Right hindlimb (tissue), 1 donor: ENCODE measurements at places on chromosomes 3 and 15.

GRCh38 chr3:131501949-131502348 is 822 bp downstream of the MRPL3 start:
- DNase-seq, result no peak

- no peak for DNase-seq
These were observed 48.0 kb downstream of the TYRO3 start for GRCh38 chr15:41606997-41607396.

GRCh38 chr3:72336821-72337479 is 511.3 kb downstream of the SHQ1 start:
- peak; percentile 94 for DNase-seq

- no peak for DNase-seq
These were observed 217.5 kb downstream of the ALCAM start for GRCh38 chr3:105584003-105584790.

GRCh38 chr3:193828477-193828876 is 235.5 kb downstream of the OPA1 start:
- DNase-seq, result peak; percentile 2

- peak; percentile 64 for DNase-seq
These were observed 315.1 kb downstream of the ZNF385D start for GRCh38 chr3:21435871-21436270.

DNA sequence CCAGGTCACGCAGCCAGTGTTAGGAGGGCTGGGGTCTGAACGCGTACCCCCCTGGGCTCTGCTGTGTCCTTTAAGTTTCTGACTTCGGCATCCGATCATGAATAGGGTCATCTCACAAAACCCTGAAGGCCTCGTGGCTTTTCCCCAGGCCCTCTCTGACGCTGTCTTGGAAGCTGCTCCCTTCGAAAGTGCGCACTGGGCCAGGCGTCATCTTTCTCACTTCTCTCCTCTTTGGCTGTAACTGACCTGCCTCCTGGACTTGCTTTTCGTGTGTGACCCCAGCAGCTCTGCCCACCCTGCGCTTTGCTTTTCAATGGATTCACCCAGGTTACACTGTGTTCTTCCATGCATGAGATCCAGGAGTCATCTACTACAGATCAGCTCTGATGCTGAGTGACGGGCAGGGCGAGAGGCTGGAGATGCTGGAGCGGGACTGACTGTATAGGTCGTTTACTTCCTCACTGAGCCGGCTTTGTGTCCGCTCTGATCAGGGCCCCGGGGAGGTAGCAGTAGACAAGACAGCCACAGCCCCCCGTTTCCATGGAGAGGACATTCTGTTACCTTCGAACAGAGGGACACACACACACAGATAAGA is 45.0 kb upstream of the PCSK6 start:
- no peak for DNase-seq

DNA sequence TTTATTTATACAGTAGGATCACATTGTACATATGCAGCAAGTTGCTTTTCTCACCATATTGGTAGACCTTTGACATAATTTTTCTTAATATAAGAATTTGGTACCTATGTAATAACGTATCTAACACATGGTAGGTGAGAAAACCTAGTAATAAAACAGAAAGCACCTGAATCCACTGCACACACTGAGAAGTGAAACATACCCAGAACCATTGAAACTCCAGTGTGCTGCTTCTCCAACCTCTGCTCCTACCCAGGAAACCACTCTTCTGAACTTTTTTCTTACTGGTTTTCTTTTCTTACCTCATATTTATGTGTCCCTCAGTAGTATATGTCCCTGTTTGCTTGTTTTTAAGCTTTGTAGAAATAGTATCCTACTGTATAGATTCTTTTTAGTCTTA is 293.0 kb downstream of the UBE2E2 start:
- DNase-seq, result no peak

DNA sequence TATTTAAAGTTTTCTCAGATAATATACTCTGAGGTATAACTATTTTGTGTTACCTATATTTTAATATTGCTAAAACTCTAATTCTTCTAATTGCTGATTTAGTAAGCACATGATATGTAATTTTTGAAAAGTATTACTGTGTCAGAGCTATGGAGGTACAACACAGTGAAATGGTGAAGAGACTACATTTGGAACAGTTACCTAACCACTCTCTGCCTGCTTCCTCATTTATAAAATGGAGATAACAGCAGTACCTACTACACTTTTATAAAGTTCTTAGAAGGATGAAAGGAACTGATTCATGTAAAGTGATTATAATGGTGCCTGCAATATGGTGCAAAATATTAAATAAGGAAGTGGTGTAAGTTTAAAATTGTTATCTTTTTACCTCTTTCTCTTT is 16.3 kb upstream of the NEK10 start:
- DNase-seq, result no peak

DNA sequence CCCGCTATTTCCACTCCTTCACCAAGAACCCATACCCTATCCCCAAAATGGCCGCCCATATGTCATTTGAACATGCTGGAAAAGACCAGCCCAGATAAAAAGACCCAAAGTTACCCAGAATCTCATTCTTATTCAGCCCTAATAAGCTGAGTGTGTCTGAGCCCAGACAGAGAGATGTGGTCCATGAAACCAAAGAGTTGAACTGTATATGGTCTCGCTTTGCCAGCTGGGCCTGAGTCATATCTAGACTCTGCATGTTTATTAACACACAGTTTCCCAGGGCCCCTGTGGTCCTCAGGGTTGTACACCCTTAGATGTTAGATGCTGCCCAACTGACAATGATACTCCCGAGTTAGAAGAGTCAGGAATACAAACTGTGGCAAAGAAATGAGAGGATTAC is 201.9 kb upstream of the STRIT1 start:
- no peak for DNase-seq

- no peak for DNase-seq
These were observed 17.1 kb downstream of the RBP1 start for GRCh38 chr3:139522421-139522820.

GRCh38 chr3:18351823-18352744 is 73.1 kb downstream of the SATB1 start:
- DNase-seq, result peak; percentile 21

DNA sequence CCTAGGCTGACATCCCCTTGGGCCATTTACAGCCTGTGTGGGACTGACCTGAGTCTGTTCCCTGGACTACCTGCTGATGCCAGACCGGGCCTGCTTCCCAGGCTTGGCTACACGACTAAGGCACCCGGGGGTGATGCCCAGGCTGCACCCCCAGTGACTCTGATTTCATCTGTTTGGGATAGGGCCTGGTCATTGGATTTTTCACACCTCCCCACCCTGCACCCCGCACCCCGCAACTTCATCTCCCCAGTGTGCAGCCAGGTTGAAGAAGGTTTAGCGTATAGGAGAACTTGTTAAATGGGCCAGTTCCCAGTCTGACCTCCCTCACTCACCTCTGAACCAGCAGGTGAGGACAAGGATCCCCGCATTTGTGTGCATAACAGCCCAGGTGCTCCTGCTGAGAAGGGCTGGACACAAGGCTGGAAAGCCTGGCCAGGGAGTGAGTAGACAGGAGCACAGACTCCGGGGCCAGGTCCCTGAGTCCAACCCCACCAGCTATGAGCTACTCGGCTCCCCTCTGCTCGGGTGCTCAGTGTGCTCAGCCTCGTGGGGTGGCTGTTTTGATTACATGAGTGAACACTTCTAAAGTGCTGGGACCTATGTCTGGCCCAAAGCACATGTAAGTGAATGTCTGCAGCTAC is 18.5 kb downstream of the SLC6A20 start:
- no peak for DNase-seq

GRCh38 chr3:23879485-23879884 is 37.3 kb downstream of the NKIRAS1 start:
- DNase-seq, result no peak

DNA sequence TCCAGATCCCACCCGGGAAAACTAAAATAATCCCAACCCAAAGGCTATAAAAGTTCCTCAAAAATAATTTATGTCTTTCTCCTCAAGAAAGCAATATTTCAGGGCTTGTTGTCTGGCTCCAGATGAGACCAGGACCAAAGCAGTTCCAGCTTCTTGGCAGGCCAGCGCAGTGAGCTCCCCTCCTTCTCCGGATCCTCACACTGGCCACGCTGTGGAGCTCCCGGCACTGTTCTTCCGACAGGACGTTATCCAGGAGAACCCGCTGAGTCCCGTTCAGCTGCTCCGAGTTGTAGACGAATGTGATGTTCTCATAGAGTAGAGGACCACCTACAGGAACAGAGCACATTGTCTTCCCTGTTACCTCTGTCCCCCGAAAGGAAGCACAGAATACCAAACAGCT is 146.3 kb downstream of the P3H2 start:
- no peak for DNase-seq

- no peak for DNase-seq
These were observed 21.8 kb upstream of the ATP13A5 start for GRCh38 chr3:193400304-193400703.

DNA sequence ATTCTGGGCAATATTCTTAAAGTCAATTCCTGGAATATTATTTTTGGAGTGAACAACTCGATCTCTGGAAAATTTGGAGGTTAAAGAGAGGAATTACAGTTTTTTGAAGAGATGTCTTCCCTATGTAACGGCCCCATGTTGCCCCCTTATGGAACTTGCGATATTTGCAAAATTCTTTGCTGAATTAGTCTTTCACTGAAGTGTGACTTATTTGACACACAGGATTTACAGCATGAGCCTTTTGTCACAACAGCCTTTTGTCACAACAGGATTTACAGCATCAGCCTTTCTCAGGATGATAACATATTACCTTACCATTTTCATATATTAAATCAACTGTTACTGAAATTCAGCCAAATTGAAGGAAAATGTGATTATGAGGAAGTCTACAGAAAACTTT is 37.8 kb upstream of the SPTSSB start:
- peak; percentile 47 for DNase-seq

- no peak for DNase-seq
These were observed 24.1 kb downstream of the SHC4 start for GRCh38 chr15:48939648-48940047.

DNA sequence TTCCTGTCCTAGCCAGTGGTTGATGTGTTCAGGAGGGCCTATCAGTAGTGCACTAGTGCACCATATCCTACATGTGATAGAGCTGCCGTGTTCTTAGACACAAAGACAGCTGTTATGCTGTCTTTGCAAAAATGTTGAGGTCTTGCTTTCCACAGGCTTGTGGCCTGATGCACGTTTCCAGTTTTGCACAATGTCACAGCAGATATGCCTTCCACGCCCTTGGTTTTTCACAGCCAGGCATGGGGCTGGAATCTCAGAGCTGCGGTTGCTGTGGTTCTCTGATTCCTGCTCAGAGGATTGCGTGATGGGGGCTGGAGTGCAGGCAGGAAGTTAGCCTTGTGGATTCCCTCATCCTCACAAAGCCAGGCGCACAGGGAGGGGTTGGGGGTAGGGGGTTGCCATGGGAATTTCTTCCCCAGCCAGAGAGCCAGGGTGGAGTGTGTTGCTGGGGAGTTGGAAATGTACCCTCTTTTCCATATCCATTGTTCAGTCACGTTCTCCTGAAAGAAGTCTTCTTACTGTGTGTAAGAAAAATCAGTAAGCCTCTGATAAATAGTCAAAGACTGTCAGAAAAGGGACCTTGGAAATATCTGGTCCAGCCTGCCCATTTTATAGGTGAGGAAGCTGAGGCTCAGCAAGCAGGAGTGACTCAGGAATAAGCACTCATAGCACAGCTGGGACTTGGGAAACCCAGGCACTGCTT is 79.4 kb downstream of the SMAD3 start:
- DNase-seq, result no peak

DNA sequence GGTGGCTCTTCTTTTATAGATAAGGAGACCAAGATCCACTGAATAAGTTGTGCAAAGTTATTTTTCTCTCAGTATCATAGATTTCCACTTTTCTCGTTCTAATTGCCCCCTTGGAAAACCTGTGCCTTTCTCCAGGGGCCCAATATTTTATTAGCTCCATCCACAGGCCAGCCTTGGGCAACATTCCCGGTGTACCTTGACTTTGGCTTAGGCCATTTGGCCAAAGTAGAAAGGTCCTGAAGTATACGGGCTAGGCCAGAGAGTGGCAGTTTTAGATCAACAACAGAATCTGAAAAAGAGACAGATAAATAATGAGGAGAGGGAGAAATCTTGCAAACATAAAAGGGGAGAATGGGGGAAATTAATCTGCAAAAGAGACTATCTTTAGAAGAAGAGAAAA is 91.7 kb upstream of the CHMP2B start:
- no peak for DNase-seq

- no peak for DNase-seq
These were observed 31.2 kb downstream of the TGM4 start for GRCh38 chr3:44905446-44906157.

- DNase-seq, result no peak
These were observed 66.8 kb downstream of the GREM1 start for GRCh38 chr15:32784581-32784980.

- DNase-seq, result no peak
These were observed 191.6 kb upstream of the TOPAZ1 start for GRCh38 chr3:44050101-44050500.

DNA sequence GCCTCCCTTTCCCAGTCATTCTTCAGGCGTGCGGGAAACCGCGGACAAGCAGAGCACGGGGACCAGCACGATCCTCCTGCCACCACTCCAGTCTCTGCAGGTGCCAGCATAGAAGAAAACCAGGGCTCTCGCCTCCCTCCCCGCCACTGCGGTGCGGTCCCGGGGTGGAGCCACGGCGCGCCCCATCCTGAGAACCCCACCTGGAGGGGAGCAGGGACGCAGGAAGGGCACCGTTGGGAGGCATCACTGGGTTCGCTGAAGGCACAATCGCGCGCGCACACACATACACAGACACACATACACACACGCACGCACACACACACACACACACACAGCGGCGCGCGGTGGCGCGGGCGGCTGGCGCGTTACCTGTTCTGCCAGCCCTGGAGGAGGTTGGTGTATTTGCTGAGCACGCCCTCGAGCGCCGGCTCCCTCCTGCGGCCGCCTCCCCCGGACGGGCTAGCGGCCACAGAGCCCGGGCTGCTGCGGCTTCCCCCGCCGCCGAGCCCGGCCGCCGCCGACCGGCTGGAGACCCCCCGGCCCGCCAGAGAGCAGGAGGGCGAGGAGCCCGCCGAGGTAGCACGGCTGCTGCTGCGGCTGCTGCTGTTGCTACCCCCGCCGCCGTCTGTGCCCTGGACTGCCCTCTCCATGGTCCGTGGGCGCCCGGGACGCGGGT is 394 bp downstream of the OSBPL10 start:
- DNase-seq, result peak; percentile 77

DNA sequence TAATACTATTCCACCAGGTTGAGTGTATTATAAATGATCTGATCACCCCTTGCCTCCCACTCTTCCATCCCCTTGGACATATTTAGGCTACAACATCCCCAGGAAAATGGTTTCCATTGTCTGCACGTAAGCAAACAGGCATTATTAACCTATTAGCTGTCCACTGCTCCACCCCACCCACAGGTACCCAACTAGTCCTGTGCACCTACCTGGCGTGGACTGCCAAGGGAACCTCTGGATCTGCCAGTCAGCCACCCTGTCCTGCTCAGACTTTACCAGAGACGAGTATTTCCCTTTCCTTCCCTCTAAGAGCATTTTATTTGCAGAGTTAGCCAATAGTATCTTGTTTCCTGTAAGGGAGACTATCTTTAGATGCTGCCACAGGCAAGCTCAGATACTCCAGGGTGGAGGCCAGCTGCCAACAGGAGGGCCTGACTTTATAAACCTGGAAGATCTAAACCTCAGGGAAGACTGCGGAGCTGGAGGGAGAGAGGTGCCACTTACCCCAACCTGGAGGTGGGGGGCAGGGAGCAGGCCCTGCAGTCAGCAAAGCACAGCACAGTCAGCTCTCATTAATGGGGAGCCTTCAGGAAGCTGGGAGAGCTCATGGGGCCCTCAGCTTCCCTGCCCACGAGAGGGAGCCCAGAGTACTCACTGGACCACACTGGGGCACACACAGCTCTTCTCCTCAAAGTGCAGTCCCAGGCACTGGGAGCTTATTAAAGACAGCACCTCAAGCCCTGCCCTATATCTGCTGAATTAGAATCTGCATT is at the start of gene CX3CR1:
TSS of gene CX3CR1 (minus strand) at position 292 of the 773 bp plus-strand sequence. CDS start 13,527 bp downstream, outside the sequence.
- no peak for DNase-seq
